ENCODE measurements at places on chromosomes 6 and 20. TPM values are rescaled to one million over a fixed set of nuclear protein-coding genes. Genes with fewer than 3 reads are reported as not detected.

PSORS1C1 gene
- 2.0 TPM for total RNA-seq

TSBP1 gene
- total RNA-seq: not detected

BMP7 gene
- total RNA-seq: 1.8 TPM

MOCS1 gene
- 78.9 TPM for total RNA-seq

AGER gene
- 1.8 TPM for total RNA-seq

RNF182 gene
- 1.5 TPM for total RNA-seq

FRK gene
- total RNA-seq: 0.64 TPM

SLC22A16 gene
- total RNA-seq: 2.9 TPM

DNA sequence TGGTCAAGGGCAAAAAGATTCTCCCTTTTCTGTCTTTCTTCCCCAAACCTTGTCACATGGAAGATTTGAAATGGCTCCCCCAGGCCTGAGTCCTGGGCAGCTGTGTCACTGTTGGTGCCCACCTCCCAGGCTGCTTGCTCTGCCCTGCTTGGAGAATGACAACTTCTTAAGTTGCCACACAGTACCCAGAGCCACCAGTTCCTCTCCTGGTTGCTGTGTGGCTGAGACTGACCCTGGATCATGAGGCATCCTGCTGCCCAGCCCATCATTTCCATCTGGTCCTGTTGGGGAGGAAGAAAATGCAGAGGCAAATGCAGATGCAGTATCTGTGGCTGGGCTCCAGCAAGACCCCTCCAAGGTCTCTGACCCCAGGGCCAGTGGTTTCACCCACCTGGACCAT is 113.7 kb downstream of the PHACTR3 start:
- DNase-seq: no peak
- no peaks in the 10 kb centered on the region for H3K36me3 ChIP-seq
- peaks cover 6% of the 10 kb centered on the region for H3K27me3 ChIP-seq
- H3K4me3 ChIP-seq: no peak overlapping the region

DNA sequence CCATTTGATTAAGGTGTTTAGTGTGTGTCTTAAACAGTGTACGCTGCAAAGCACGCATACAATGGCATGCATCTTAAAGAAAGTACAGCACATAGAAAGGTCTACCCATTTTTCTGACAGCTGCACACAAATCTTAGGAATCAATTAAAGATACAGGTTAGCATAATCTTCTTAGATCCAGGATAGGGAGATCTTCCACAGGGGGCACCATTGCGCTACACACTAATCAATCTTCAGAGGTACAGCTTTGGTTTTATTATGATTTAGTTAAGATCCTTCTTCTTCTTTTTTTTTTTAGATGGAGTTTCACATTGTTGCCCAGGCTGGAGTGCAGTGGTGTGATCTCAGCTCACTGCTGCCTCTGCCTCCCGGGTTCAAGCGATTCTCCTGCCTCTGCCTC is 63.7 kb upstream of the BEND3 start:
- H3K4me3 ChIP-seq: no peak overlapping the region
- no peak overlapping the region for H3K27ac ChIP-seq
- H3K27me3 ChIP-seq: no peaks in the 10 kb centered on the region
- H3K36me3 ChIP-seq: no peaks in the 10 kb centered on the region
- H3K4me1 ChIP-seq: no peaks in the 10 kb centered on the region

- no peaks in the 10 kb centered on the region for H3K27me3 ChIP-seq
- peak overlapping the region; percentile 64 for H3K4me3 ChIP-seq
- peaks cover 21% of the 10 kb centered on the region for H3K4me1 ChIP-seq
These were observed 1.4 kb downstream of the SDC4 start for GRCh38 chr20:45346851-45347250.

DNA sequence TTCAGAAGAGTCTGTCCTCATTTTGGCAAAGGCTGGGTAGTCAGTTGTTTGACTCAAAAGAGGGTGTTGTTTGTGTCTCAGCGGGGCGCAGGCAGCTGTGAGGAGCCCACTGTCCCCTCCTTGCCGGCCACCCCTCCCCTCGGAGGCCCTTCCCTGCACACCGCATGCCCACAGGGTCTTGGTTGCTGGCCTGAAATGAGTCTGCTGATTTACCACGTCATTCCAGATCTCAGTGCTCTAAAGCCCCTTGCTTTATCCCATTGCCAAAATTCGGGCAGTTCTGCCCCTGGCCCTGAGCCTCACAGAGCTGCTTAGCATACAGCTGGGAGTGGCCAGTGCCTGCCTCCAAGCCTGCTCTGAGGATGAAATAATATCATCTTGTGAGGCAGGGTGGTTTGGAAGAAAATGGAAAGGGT is 220.7 kb downstream of the UST start:
- H3K36me3 ChIP-seq: no peaks in the 10 kb centered on the region
- no peak overlapping the region for H3K4me3 ChIP-seq
- DNase-seq: no peak
- H3K4me1 ChIP-seq: no peaks in the 10 kb centered on the region

All from breast epithelium (tissue), 4 donors.